ENCODE measurements at places on chromosomes 5 and 9.
A peak's percentile ranks its signal among the peaks of the same experiment; 100 is the strongest.

DNA sequence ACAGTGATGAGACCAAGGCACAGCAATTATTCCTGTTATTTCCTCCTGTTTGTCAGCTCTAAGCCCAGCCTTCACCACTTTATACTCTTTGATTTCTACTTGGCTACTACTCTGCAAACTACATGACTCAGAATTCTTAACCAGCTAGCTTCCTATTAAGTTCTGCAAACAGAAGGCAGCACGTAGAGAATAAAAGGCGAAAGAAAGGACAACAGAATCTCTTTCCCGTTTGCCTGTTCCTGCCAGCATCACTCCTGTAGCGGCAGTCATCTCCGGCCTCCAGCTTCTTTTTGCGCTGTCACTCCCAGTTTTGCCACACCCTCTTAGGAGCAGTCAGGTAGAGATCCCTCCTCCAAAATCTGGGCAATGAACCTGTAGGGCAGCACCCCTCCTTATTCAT lies 29.9 kb downstream of the DPYSL3 start:
- DNase-seq: no peak

DNA sequence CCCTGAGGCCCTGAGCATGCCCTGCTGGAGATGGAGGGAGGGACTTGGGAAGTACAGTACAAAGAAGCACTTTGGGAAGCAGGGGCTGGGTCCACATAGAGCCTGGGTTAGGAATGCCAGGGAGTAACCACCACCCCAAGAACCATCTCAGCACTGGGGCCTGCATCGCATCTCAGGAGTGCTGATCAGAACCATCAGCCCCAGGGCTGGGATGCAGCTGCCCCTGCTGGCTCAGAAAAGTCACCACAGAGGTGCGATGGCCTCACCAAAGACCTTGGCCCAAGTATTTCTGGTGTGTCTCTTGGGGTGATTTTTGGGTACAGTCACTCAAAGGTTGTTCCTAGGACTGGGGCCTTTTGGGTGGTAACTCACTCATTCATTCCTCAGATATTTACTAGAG lies 236.8 kb upstream of the MVB12B start:
- no peak for DNase-seq

DNA sequence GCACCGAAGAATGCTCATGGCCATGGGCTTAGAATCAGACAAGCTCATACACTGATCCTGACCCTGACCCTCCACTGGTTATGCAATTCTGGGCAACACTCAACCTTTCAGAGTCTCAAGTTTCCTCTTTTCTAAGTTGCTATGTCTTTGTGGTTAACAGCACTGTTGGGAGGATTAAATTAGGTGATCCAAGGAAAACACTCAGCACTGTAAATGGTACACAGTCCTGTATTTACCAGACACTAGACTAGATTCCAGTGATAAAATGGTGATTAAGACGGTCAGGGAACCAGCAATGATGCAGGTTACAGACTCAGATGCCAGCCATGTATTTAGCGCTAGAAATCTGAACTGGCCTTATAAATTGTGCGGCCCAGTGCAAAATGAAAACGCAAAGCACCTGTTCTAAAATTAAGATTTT lies 8.1 kb downstream of the ARL15 start:
- peak; percentile 83 for DNase-seq

DNA sequence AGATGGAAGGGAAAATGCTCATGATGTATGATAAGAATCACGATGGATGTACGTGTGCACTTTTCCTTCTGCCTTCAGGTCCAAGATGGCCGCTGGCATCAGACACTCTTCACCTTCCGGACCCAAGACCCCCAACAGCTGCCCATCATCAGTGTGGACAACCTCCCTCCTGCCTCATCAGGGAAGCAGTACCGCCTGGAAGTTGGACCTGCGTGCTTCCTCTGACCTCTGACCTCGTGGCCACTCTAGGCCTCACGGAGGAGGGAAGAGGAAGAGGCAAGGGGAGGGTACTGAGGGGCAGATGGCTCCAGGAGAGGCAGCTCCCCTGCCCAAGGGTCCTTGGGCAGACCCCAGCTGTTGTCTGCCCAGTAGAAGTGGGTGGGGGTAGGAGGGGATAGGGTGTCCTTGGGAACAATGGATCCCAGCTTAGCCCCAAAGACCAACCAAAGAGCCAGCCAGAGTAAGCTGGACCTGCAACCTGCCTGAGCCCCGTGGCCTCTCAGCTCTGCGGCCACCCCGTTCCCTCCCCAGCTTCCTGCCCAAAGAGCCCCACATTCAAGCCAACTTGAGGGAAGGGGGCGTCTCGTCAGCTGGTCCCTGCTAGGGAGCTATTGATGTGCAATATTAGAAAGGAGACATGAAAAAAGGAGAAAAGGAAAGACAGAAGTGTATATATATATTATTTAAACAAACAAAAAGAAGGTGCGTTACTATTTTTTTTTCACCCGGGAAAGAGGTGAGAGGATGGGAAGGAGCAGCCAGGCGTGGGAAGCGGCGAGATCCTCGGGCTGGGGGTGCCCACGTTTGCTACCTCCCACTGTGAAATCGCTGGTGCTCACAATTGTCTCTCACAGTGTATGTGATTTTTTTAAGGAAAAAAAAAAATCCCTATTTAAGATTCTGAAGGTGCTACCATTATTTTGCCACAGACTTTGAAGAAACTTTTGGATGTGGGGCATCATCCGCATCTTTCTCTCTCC lies 12.1 kb upstream of the ORM1 start:
- no peak for DNase-seq

DNA sequence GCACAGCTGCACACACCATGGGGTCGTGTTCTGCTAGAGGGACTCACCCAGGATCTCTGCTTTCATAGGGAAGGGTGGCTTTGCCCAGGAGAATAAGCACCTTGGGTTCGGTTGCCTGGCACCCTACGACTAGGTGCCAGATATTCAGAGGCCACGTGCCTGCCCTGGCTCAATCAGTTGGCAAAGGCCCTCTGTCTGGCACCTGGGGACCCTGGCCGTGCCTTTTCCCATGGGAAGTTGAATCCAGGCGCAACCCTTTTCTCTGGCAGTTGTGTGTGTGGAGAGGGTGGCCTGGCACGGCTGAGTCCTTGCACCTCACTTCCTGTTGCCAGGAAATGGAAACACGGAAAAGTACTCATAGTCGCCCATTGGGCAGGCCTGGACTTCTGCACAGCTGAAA lies 10.2 kb upstream of the ANKH start:
- no peak for DNase-seq

GRCh38 chr9:93288341-93288740 lies 104.4 kb downstream of the WNK2 start:
- DNase-seq: peak; percentile 74

GRCh38 chr5:174139623-174140022 lies 94.1 kb downstream of the NSG2 start:
- DNase-seq: no peak

DNA sequence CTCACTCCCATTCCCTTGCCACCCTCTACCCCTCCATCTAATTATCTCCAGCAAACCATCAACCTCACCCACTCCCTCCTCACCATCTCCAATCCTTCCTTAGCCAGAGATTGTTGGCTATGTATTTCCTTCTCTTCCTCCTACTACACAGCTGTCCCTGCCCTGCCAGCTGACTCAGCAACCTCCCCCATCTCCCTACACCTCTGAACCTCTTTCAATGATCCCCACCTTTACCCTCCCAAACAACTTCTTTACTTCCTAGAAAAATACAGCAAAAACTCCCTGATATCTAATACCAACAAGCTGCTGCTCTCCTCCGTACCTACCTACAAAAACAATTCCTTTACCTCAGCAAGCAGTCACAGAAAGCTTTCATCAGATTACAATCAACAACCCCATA lies 37.3 kb downstream of the SPTLC1 start:
- no peak for DNase-seq

- peak; percentile 57 for DNase-seq
These were observed 301.3 kb upstream of the ADCY2 start for GRCh38 chr5:7094626-7095025.

GRCh38 chr9:93221044-93221443 lies 37.1 kb downstream of the WNK2 start:
- no peak for DNase-seq

GRCh38 chr9:69237702-69238295 lies 63.7 kb downstream of the TJP2 start:
- DNase-seq: no peak

DNA sequence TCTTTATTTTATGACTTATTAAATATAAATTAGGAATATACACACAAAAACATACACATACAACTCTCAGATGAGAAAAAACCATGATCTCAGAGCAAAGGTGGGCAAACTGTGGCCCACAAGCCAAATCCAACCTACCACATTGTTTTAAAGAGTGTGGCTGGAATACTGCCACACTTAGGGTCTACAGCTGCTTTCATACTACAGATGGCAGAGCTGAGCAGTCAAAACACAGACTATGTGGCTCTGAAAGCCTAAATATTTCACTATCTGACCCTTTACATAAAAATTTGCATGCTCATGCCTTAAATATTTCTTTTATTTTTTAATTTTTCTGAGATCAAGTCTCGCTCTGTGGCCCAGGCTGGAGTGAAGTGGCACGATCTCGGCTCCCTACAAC lies 28.3 kb downstream of the LEAP2 start:
- DNase-seq: no peak

DNA sequence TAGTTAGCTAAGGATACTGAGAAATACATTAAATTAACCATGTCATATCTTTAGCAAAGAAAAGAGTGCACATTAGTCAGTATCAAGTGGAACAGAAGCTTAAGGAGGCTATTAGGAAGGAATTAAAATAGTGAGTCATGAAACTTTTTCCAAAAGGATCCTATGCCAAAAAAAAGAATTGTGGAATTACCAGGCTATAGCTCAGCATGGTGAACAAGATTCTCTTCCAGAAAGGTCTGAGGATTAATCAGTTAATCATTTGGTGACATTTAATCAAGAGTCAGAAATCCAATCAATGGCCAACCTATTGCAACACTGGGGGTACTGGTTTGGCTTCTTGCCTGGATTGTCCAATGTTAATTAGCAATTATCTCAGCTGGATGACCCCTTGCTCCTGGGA lies 244.5 kb upstream of the NMUR2 start:
- no peak for DNase-seq

DNA sequence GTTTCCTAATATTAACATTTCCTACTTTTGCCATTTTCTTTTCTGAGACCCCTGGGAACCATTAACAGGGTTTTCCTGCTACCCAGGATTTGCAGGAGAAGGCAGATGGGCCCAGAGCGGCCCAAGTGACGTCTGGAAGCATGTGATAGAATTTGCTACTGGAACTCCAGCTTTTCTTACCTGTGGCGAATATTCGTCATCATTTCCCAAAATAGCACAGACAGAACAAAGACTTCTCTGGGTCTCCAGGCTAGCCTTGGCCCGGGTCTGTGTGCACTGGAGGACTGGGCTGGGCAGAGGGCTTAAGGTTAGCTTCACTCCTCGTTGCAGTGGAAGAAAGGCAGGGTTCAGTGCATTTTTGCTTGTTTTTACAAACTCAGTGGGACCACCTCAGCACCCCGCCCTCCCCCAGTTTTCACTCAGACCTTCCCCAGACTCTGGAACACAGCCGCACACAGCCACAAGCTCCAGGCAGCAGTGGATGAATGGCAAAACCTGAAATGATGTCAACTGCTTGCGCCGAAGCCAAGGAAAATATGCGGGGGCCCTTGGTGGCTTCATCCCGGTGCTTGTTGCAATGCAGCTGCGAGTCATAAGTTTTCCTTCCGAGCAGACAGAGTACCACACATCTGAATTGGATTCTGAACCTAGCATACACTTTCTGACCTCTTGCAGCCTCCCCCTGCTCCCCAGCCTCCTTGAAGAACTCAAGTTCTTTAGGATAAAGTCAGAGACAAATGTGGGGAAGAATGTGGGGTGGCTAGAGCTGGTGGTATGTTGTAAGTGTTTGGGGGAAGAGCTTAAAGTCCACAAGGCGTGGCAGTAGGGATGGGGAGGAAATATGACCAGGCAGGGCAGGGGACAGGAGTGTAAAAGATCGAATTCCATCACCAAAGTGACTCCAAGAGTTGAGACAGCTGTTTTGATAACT lies 586.0 kb downstream of the CCDC171 start:
- DNase-seq: no peak

DNA sequence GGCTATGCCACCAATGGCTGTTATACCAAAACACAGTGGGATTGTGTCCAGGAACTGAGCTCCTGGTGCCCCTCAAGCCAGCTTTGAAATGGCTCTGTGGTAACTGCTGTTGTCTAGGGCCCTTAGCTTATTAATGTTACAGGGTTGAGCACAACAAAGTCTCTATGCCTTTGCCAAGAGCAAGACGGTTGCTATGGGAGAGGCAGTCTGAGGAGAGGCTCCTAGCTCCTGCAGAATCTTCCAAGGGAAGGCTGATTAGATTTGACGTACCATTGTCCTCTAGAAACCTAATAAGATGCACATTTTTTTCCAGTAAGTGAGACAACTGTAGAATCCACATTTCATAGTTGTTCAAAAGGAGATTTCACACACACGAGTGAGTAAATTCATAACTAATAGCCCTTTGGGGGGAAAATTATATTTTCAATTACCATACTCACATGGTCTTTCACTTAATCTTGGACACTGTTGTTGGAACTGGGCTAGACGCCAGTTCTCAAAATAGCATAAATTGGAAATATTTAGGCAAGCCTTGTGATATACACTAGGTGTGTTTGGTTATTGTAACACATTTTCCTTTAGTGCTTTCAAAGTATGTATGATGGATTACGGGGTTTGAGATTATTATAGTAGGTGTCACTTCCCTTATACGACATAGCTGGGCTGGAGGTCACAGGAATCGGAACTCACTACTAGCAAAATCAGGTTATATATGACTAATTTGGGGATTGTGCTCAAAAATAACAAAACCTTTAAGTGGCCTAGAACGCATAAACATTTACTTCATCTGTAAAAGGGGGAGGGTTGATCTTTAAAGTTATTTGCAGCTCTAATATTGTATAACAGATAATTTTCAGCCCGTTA lies 186.3 kb upstream of the EGFLAM start:
- DNase-seq: no peak

DNA sequence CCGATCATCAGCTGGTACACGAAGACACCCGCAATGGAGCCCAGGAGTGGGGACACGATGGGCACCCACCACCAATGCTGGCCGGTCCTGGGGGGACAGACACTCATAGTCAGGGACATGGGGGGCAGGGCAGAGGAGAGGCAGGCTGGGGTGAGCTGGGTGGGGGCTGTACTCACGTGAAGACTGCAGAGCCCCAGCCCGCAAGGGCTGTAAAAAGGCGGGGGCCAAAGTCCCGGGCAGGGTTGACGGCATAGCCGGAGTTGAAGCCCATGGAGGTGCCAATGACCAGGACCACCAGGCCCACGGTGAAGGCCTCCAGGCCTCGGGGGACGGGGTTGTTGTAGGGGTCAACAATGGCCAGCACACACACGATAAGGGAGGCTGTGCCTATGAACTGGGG lies 5.3 kb downstream of the AQP3 start:
- no peak for DNase-seq

- DNase-seq: peak; percentile 18
These were observed 4.2 kb upstream of the HAVCR2 start for GRCh38 chr5:157113002-157113401.

- DNase-seq: peak; percentile 42
These were observed 50.1 kb downstream of the TMEM167A start for GRCh38 chr5:83026930-83027687.

- no peak for DNase-seq
These were observed 13.6 kb downstream of the PTPDC1 start for GRCh38 chr9:94097788-94098414.

- no peak for DNase-seq
These were observed 291.9 kb downstream of the NFIB start for GRCh38 chr9:14021871-14022525.

- DNase-seq: no peak
These were observed 373 bp downstream of the FBXW5 start for GRCh38 chr9:136944212-136944518.
